Osteoblast (primary cell): ENCODE measurements at places on chromosomes 2 and 18. TPM values are rescaled to one million over a fixed set of nuclear protein-coding genes. Genes with fewer than 3 reads are reported as not detected.
A peak's percentile ranks its signal among the peaks of the same experiment; 100 is the strongest.

Gene SALL3
- total RNA-seq, result not detected in 2 replicates

DNA sequence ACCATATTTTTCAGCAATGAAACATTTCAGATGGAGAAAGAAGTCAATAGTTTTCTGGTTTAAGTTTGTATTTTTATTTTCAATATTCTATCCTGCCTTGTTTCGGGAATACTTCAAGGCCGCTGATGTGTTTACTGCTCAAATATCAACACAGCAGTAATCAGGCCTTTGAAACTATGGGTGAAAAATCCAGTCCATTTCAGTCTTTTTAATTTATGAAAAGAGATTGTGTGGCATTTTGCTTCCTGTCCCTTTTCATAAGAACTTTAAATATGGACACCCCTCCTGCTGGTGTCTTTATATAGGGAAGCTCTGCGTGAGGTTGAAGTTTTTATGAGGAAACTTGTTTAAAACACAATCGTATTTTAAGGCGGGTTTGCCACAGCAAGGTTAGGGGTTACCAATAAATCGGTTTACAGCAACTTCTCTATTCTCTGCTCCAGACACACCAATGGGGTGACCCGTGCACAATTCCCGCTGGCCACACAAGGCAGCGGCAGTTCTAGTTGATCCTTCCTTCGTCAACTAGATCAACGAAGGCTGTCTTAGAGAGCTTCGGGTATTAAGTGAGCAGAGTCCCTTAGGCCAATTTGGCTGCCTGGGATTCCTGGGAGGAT is 1.2 kb upstream of the TANC1 start:
- peak; percentile 54 for DNase-seq

GRCh38 chr18:77072566-77072965 is 60.0 kb downstream of the MBP start:
- DNase-seq, result no peak

GRCh38 chr2:144456680-144457079 is 63.2 kb downstream of the ZEB2 start:
- peak; percentile 51 for DNase-seq

- DNase-seq, result no peak
These were observed 84.0 kb downstream of the BCL2L11 start for GRCh38 chr2:111204706-111205105.

DNA sequence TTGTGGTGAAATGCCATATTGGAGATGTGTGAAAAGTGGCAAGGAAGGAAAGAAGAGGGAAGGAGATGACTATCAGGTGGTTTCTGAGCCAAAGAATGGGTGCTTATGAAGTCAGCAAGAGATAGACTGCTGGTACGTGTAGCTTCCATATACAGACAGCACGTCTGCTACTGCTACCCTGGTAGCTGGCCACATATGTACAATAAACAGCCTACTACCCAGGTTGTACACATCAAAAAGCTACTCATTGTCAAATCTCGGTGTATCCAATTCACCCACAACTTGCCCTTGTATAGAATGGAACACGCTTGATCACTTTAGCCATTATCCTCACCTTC is 761.8 kb downstream of the LRRTM4 start:
- no peak for DNase-seq
